ENCODE measurements at places on chromosomes 12 and 14.

DNA sequence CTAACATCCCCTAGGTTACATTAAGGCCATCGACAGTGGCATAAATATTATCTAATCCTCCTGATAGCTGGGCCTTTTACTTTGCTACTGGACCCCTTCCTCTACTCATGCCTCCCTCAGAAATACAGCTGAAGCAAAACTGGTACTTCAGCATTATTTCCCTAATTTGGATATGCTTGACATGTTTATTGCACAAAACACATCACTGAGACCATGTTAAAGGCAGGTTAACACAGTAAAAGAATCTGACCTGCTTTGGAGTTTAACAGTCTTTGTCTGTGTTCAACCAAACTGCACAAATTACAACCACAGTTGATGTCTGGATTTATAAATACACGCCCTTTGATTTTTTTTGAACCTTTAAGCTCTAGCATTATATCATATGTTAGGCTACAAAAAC is 156.6 kb downstream of the FOXA1 start:
- DNase-seq = no peak

DNA sequence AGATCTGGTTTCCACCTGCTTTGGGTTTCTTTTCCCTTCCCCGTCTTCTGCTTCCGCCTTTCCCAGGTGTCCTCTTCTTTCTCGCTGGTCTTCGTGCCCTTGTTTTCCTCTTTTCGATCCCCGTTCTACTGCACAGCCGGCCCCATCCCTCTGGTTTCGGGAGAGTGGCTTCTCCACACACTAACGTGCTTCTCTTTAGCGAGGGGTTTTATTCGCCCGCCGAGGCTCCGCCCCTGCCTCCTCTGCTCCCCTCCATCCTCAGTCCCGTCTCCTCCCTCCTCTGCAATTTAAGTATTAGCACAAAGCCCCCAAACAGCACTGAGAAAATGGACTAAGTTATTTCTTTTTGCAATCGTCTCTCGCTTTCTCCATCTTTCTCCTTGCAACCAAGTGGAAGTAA is at the start of gene SLC7A8:
SLC7A8 (minus strand) TSS at position 182 of the 400 bp plus-strand sequence. CDS start 746 bp downstream, outside the sequence.
- DNase-seq = peak; percentile 53

- no peak for DNase-seq
Observed at GRCh38 chr12:123105211-123105826, 45.6 kb downstream of the PITPNM2 start.

- DNase-seq = no peak
Observed at GRCh38 chr12:65560286-65560685, 264.0 kb upstream of the HMGA2 start.

DNA sequence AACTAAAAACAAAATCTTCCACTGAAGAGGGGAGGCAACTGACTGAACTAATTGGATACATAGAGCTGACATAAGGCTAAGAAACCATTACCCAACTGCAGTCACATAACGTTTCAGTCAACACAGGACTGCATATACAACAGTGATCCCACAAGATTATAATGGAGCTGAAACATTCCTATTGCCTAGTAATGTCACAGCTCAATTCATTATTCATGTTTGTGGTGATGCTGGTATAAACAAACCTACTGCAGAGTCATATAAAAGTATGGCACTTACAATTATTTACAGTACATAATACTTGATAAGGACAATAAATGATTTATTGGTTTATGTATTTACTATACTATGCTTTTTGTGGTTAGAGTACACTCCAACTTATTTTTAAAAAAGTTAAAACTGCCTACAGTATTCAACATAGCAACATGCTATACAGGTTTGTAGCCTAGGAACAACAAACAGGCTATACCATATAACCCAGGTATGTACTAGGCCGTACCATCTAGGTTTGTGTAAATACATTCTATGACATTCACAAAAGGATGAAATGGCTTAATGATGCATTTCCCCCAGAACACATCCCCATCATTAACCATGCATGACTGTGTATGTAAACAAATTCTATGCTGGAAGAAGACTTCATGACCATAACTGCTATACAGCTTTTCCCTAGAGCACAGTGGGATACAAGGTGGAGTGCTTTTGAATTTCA is 4.3 kb downstream of the NAP1L1 start:
- no peak for DNase-seq

DNA sequence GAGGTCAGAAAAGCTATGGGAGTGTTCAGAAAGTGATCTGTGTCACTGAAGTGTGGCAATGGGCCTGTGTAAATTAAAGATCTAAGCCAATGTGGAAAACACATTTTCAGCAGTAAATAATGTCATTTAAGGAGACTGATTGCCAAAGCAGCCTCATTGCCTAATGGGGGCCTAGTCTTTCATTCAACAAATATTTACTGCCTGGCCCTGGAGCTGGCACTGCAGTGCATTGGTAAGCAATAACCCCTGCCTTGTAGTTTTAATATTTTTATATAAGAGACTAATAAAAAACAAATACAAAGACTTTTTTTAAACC is 326.6 kb downstream of the BTG1 start:
- no peak for DNase-seq

DNA sequence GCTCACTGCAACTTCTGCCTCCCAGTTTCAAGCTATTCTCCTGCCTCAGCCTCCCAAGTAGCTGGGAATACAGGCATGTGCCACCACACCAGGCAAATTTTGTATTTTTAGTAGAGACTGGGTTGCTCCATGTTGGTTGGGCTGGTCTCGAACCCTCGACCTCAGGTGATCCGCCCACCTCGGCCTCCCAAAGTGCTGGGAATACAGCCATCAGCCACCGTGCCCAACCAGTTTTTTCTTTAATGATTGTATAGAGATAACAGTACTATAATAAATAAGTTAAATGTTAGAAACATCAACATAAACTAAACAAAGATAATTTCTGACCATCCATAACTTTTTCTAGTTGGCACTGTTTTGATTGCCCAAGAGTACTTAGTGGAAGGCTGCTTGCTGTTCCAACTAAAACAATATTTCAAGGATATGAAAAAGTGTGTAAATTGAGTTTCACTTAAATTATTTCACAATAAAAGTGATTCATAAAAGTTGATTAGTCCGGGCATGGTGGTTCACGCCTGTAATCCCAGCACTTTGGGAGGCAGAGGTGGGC is 5.6 kb downstream of the GON7 start:
- DNase-seq = no peak

- DNase-seq = no peak
Observed at GRCh38 chr14:24774187-24774915, 140.4 kb upstream of the GZMB start.

GRCh38 chr12:71335963-71336257 is 103.7 kb upstream of the LGR5 start:
- no peak for DNase-seq

DNA sequence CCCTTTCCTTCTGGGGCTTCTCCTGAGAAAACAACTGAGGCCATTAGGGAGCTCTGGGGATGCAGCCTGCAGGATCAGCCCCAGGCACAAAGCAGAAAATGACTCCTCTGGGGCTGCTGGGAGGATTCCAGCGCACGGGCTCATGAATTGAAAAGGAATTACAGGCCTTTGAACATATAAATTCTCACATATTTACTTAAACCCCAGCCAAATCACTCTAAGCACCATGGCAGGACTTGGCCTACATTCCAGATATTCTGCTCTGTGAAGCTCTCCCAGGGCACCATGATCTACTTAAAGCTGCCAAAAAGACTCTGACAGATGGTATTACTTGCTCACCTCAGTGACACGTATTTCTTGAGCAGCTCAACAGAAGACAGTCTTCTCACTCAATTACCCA is 87.2 kb downstream of the ZFC3H1 start:
- no peak for DNase-seq

- no peak for DNase-seq
Observed at GRCh38 chr14:36981832-36982529, 190.4 kb downstream of the SLC25A21 start.

- no peak for DNase-seq
Observed at GRCh38 chr14:23895480-23895879, 58.1 kb upstream of the DHRS4 start.

- no peak for DNase-seq
Observed at GRCh38 chr12:124766727-124767065, 97.0 kb downstream of the SCARB1 start.

DNA sequence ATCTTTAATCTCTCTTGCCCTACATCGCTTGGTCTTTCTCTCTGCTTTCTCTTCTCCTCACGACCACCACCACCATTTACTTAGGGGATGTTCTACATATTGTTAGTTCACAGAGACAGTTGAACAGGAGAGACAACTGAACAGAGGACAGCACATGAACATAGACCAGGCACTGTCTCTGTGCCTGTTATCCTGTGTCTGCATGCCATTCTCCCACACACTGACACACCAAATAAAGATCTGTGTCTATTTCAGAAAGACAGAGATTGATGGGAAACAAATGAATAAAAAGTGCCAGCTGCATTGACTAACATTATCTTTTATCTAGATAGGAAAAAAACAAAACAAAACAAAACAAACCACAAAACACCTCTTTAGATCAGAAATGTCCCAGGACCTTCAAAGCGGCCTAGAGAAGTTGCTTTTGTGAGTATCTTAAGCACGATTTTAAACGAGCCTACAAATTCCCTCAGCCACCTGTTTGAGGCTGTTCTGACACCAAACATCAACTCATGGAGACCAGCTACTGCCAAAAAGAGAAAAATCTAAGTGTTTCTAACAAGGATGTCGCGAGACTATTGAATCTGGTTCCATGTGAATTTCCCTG is 77.6 kb upstream of the PARP11 start:
- peak; percentile 23 for DNase-seq

- no peak for DNase-seq
Observed at GRCh38 chr14:94354638-94355185, 31.6 kb upstream of the SERPINA6 start.

- DNase-seq = no peak
Observed at GRCh38 chr12:92445253-92446082, 257.3 kb upstream of the PLEKHG7 start.

- DNase-seq = no peak
Observed at GRCh38 chr12:98464190-98464589, 51.2 kb upstream of the TMPO start.

- no peak for DNase-seq
Observed at GRCh38 chr12:107732365-107732764, 28.6 kb downstream of the PRDM4 start.

GRCh38 chr14:60946773-60947172 is 34.1 kb downstream of the TRMT5 start:
- DNase-seq = no peak

- DNase-seq = peak; percentile 28
Observed at GRCh38 chr14:59463787-59464485, 1.2 kb downstream of the GPR135 start.

- DNase-seq = no peak
Observed at GRCh38 chr14:65986041-65986440, 500.1 kb upstream of the CCDC196 start.

DNA sequence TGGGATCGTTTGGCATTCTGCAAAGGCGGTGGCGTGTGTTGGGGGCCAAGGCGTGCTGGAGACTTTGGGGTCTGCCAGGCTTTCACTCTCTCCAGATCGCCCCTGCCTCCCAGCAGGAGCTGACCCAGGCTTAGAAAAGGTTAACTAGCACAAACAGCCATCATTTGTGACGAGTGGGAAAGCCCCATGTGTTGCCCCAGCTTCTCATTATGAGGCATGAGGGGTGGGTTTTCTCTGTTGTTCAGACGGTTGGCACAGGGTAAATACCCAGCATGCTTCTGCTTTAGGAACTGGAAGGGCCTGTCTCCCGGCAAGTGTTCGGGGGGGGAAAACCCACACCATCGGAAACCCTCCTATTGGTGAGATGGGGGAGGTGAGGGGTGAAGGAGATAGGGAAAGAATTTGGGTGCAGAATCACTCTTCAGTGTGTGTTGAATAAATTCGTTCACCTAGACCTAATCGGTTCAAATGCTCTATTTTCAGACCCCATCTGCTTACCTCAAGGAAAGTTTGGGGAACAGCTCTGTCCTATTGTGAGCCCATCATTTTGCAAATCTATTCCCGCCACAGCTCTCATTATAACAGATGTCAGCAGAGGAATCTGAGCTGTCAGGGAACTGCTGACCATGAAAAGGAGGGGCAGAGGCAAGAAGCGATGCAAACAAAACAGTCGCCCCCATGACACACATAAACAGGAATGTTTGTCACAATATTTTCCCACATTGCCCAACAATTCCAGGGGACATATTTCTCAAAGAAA is 34.7 kb upstream of the C12orf42 start:
- no peak for DNase-seq

DNA sequence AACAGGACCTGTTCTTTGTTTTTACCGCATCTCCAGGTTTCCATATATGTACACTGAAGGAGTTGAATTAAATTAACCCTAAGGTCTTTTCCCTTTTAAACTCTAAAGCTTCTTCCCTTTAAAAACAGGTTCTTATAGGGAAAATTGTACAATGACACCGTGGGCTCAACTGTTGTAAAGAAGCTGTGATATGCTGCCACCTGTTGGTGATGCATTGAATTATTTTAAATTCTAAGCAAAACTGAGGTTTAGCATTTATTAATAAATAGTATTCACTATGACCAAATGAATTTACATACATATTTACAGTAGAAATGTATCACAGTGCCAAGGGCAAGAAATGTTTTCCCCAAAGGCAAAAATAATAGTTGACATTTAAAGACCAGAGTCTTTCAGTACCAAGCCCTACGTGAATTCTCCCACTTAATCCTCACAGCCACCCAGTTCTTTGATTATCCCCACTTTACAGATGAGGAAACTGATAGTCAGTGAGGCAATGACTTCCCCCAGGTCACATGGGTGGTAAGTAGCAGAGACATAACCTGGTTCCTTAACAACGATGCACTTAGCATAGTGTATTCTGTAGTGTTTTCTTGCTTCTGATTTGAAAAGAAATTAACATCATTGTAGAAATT is 35.7 kb upstream of the TMEM263 start:
- DNase-seq = peak; percentile 32

DNA sequence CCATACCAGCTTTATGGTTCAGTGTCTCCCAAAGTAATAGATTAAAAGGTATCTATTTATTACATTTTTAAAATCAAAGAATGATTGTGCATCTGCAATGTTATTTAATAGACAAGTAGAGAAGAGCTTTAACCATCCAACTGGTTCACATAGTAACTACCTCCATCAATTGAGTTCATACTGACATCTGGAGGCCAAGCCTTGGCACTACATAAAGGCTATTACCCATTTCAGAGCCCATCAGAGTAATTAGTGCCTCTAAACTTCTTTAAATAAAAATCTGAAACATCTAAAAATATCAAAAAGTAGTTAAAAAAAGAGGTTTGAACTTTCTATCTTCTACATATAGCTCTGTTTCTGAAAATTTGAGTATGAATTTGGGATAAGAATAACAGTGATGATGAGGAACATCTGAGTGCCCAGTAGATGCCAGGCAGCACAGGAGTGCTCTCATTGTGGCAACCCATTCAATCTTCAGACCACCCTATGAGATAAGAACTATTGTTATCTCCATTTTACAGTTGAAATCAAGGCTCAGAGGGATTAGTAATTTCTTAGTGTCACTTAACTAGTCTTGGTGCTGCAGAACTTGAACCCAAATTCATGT is 132.9 kb upstream of the DAAM1 start:
- DNase-seq = peak; percentile 35

DNA sequence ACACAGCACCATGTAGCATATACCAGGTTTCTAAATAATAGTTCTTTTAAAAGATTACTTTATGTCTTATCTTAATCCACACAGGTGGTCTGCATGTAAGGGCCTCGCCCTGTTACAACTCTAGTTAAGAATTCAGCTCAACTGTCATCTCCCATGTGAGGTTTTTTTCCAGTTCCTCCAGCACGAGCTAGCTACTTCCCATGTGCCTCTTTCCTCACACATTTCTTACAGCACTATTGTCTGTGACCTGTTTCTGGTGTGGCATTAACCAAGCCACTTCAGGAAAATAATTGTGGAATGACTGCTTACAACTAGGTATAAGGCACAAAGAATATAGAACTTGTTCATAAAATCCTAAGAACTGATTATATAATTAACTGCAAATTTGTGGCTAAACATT is 65.5 kb downstream of the SH2B3 start:
- DNase-seq = no peak

- no peak for DNase-seq
Observed at GRCh38 chr12:14841761-14842160, 1.6 kb downstream of the ART4 start.

Data from CD4-positive, alpha-beta T cell treated with Interleukin-6 for 4 hours (primary cell).